ENCODE measurements at places on chromosomes 12 and 14.

DNA sequence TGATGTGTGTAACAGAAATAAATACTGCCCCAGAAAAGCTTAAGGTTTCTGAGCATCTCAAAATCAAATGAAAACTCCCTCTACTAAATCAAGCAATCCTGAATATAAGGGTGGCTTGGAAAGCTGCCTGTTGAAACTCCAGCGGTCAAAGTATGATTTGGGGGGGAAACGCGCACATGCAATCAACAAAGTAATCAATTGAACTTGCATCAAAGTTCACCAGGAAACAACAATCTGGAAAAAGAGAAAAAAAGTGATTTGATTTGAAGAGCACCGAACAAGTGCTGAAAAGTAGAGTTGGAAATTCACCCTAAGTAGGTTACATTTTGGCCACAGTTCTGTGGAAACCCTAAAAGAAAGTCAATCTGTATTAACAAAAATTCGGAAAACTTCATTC is 700 bp downstream of the CNIH1 start:
- DNase-seq, result no peak

GRCh38 chr14:73124180-73124894 is 12.0 kb upstream of the PSEN1 start:
- DNase-seq, result no peak

GRCh38 chr12:25617991-25618390 is 64.9 kb upstream of the LMNTD1 start:
- DNase-seq, result no peak

DNA sequence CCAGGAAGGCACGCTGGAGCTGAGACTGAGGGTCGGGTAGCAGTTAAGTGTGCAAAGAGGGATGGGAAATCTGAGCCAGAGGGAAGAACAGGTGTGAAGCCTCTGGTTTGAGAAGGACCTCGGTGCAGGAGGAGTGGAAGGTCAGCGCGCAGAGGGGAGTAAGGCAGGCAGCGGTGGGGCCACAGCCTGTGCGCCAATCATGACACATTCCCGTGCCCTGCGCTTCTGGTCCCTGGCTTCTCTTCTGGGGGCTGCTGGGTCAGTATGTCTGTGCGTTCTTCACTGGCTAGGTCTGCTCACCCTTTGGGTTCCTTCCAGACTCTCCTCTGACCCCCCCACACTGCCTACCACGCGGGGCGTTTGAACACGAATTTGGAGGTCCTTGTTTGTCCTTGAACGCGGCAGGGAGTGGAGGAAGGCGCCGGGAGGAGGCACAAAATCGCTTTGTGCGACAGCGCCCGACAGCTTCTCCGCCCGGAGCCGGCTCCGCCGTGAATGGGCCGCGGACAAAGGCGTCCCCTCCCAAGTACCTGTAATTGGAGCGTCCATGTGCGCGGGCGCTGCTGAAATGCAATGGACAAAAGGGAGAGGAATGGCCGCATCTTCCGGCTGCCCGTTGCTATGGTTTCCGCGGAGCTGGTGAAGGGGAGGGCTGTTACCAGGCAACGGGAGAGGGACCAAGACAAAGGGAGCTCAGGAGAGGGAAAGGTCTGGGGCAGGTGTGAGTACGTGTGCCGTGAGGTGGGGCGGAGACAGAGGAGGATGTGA is 207.2 kb upstream of the SRRM4 start:
- DNase-seq, result no peak

- no peak for DNase-seq
Measured at GRCh38 chr14:75333606-75334548, 55.2 kb downstream of the FOS start.

DNA sequence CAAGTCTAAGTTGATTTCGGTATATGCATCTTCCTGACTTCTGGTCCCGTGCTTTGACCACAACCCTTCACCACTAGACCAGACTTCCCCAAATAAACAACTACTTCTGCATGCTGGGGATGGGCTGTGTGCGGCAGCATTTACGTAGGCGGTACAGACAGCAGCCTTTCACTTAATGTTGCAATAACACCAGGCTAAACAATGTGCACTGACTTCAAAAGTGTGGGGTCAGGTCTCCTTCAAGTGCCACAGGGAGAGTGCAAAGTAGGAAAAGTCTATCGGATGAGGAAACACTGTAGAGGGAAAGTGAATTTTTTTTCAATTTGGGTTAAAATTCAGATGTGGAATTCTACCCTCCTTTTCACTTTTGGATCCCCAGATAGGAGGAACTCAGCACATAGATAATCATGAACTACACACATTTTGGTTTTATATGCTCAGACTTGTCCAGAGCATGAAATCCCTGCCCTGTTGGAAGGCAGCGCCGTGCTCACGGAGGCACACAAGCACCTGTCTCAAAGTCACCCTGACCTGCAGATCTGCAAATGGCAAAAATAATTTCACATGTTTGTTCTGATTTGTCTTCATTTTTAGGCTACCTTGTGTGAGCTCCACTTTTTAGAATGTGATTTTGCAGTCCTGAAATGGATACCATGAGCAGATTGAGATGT is 3.6 kb upstream of the FOS start:
- no peak for DNase-seq

DNA sequence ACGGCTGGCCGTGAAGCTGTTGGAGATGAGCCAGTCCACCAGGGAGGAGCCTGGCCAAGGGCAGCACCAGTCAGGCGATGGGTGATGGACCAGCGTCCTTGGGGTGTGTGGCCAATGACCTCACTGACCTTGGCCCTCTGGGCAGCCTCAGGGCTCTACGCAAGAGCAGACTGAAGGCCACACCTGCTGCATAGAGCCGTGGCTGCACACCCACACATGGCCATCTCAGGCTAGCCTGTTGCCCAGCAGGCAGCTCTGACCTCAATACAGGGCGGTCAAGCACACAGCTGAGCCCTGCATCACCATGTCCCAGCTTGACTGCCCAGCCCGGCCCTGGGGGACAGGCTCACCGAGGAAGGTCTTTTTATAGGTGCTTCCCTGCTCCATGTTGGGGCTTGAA is 19.2 kb downstream of the PLEK2 start:
- DNase-seq, result no peak

DNA sequence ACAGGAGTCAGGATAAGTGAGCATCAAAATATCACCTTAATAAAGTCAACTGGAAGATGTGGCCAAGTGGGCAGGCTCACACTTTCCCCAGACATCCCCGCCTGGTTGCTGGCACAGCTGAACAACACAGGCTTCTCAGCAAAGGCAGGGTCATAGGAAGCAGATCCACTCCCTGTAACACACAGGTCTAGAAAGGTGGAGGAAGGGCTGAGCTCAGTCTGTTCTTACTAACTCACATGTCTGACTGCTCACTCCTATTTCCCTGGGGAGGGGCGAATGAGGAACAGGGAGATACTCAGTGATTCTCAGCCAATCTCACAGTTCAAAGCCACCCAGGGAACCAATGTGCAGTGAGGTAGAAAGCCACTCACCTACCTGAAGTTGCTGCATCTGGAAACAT is 45.0 kb upstream of the AMN1 start:
- no peak for DNase-seq

DNA sequence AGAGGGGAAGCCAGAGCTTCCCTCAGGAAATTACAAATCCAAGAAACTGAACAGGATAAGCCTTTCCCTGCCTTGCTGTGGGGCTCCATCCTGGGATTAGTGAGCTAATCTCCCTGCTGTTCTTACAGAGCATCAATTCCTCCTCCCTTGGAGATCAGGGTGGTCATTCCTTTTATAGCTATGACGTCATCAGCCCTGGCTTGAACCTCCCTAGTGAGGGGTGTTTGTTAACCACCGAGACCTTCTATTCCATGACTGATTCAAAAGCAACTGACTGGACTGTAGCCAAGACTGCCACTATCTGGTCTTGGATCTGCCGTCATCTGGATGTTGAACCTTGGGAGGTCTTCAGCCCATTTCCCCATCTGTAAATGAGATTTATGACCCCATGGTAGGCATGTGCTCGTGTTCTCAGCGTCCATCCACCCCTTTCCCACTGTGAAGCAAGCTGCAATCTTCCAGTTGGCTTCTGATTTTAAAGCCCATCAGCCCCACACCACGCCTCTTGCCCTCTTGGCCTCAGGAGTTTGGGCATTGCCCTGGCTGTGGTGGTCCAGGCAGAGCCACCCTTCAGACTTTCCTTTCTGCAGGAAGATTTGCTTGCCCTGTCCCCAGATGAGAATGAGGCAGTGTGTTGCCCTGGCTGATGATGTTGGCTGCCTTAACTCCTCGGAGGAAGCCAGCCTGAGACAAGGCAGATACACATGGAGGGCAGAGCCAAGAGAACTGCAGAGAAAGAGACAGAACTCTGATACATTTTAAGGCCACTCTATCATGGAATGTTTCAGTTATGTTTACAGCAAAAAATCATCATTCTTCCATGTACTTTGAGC is 59.6 kb upstream of the ACTN1 start:
- DNase-seq, result peak; percentile 96

DNA sequence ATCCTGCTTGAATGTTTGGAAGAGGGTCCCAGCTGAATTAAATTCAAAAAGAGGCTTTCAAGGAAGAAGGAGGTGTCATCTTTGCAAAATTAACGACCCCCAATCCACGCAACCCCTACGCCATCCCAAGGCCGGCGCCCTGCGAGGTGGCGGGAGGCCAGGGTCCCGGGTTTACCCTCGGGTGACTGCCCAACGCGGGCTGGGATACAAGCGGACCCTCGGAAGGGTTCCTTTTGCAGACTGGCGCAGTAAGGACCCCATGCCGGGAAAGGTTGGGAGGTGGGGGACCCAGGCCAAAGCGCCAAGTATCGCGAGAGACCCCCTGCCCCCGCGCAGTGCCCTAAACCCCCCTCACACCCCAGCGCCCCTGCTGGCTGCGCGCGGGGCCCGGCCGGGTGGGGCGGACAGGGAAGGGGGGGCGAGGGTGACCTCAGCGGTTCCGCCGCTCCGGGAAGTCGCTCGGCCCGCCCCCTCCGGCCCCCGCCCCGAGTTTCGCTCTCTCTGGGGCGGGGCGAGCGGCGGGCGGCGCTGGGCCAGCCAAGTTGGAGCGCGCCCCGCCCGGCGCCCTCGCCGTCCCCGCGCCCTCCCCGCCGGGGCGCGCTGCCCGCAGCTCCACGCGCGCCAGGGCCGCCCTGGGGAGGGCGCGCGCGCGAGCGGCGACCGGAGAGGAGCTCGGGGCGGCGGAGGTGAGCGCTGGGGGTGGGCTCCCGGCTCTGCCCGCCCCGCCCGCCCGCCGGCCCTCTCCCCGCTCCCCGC is 708 bp upstream of the ZBTB42 start:
- peak; percentile 89 for DNase-seq
